ENCODE measurements at places on chromosomes 2 and 18.

DNA sequence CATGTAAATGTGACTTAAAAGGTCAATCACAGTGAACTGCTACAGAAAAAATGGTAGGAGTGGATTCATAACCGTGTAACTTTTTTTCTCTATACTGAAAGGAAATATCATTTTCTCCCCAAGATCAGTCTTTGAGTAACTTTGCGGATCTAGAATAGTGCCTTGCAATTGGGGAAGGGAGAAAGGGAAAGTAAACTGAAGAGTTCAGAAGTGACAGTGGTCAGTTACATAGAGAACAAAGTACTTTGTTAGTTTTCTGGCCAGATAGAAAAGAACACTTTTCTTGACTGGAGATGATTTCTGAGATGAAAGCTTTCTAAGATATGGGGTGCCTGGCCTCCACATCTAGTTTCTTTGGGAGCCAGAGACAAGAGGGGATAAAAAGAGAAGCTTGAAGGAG lies 26.6 kb downstream of the PARD3B start:
- DNase-seq: no peak

DNA sequence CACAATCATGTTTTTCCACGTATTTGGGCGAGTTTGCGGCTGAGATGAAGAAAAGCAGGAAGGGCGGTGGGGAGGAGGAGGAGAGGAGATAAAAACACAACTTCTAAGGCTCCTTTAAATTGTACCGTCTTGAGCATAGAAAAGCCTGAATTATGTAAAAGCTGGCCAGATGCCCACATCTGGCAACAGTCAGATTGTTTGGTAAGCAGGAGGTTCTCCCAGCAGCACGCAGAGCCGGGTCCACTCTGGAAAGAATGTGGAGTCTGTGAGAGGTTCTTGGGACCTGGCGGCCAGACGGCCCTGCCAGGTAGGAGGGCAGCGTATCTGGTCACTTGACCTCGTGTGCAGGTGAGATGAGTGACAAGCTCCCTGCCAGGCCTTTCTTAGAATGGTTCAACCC lies 215.3 kb upstream of the APCDD1 start:
- DNase-seq: no peak

DNA sequence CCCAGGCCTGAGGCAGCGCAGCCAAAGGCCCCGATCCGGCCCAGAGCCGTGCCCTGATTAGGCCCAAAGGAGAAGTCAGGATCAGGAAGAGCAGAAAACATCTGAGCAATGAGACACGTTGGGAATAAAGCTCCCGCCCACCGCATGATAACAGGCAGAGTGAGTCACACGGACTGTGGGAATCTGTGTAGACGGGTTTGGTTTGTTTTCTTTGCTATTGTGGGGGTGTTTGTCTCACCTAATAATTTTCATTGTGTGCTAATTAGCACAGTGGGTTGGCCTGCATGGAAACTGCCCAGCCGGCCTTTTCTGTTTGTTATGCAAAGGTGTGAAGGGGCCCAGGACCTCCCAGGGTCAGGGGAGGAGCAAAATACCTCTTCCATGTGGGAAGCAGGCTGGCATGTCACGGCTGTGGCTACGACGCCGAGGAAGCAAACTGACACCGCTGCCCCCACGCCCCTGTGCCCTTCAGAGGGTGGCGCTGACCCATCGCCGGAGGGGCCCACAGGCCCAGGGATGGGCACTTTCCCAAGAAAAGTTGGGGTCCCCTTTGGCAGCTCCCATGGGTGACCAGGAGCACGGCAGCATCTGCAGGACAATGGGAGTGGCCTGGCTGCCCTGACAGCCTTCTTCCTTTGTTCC lies 68.4 kb upstream of the CTDP1 start:
- no peak for DNase-seq

GRCh38 chr18:32835951-32836350 lies 63.1 kb upstream of the KLHL14 start:
- DNase-seq: no peak

DNA sequence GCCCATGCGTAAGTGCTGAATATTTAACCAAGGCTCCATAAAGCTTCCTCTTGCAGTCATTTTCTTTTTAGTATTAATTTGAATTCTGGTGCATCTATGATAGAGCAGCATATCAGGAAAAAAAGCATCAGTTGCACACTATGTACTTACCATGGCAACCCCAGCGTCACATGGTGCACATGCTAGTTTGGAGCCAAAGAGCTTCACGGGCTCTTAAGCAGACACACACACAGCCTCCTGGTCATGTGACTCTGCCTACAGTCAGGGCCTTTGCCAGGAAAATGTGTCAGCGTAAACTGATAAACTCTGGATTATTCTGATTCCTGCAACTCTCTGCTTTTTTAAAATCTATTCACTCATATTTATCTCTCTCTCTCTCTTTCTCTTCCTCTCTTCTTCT lies 30.2 kb downstream of the NYAP2 start:
- DNase-seq: no peak

GRCh38 chr2:237192881-237193280 lies 107.2 kb downstream of the COPS8 start:
- DNase-seq: no peak

DNA sequence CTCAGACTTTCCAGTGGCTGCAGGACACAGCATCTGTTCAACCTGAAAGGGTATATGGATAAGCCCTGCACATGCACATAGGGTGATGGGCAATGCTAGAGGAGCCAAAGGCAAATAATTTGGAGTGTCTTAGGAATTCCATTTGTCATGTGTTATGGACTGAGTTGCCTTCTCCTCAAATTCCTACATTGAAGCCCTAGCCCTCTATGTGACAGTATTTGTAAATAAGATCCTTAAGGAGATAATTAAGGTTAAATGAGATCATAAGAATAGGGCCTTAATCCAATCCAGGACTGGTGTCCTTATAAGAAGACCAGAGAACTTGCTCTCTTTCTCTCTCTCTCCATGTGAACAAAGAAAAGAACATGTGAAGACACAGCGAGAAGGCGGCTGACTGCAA lies 42.9 kb upstream of the CREG2 start:
- no peak for DNase-seq

DNA sequence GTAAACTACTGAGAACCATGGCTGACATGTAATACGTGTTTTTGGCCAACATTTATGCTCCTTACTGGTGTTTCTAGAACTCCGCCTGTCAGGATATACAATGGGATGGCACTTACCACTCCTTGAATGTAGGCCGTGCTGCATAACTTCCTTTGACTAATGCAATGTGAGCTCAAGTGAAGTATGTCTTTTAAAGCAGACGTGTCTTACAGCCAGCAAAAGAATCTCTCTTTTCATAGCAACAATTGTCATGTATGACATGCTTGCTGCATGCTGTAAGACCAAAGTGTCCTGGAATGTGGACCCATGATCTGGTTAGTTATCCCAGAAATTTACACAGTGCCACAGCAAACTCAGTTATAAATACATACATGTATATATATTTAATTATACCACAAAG lies 1202.7 kb upstream of the PIK3C3 start:
- DNase-seq: no peak

- DNase-seq: no peak
These were observed 37.3 kb downstream of the RNU4ATAC start for GRCh38 chr2:121567957-121568409.

- DNase-seq: no peak
These were observed 116.5 kb upstream of the NEDD4L start for GRCh38 chr18:57927511-57927910.

DNA sequence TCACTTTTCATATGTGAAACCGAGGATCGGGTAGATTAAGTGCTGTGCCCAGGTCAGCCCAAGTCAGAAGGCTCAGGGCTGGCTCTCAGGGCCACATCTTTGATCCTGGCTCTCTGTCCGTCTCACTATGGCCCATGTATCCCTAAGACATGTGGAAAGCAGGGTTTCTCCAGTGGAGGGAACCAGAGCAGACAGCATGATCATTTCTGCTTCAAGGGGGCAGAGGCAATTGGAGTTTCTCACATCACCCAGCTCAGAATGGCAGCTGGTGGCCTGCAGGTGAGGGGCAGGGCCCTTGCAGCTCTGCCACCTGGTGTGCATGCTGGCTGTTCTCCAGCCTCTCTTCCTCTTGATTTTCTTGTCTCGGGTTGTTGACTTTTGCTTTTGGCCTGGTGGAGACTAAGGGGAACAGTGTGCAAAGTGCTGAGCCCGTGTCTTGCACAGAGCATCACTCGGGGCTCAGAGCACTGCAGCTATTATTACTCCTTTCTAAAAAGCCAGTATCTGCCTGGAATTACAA lies 27.0 kb downstream of the LDLRAD4 start:
- DNase-seq: no peak

DNA sequence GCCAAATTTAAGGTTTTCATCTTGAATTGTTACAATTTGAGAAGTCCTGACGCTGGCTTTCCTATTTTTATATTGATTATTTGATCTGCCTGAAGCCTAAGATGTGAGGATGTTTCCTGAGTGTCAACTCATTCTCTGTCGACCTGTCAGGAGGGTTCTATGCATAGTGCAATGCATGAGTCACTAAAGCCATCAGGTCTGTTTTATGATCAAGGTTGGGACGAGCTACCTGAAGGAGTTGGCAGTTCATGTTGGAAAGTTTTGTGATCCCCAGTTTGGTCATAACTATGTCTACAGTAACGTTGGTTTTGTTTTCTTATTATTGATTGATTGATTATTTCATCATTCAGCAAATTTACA lies 71.2 kb downstream of the NABP1 start:
- DNase-seq: no peak

All from stimulated activated CD8-positive, alpha-beta memory T cell treated with anti-CD3 and anti-CD28 coated beads, Interleukin-15, amount 100 ng/mL, for 24 hours (primary cell).